ENCODE measurements at places on chromosomes 16 and 17. TPM values are rescaled to one million over a fixed set of nuclear protein-coding genes. Genes with fewer than 3 reads are reported as not detected.

Gene LYRM9
- total RNA-seq, result 3.7 TPM

Gene PIGS
- 72.4 TPM for total RNA-seq

Gene PRDM7
- total RNA-seq, result not detected

Gene CBX2
- total RNA-seq, result 12.5 TPM

Gene ARHGAP44
- total RNA-seq, result 0.57 TPM

Gene TAOK2
- total RNA-seq, result 119 TPM

Gene SPAG9
- 65.7 TPM for total RNA-seq

Gene RSKR
- 3.7 TPM for total RNA-seq

Gene KRT222
- under 0.01 TPM for total RNA-seq

Gene PMP22
- 20.9 TPM for total RNA-seq

Gene QPRT
- 0.81 TPM for total RNA-seq

Gene KRTAP2-1
- total RNA-seq, result not detected

Gene ITGAX
- 0.31 TPM for total RNA-seq

Gene TAC4
- not detected for total RNA-seq

Gene NPW
- not detected for total RNA-seq

Gene EPX
- not detected for total RNA-seq

Gene ARHGAP27
- total RNA-seq, result 34.3 TPM

Gene ITGB4
- 22.9 TPM for total RNA-seq

Gene OR1D5
- total RNA-seq, result not detected

Gene COPZ2
- total RNA-seq, result 9.1 TPM

Gene CNGB1
- total RNA-seq, result not detected

Gene WNT3
- total RNA-seq, result 0.97 TPM

Gene RUSF1
- total RNA-seq, result 17.6 TPM

Gene CD19
- total RNA-seq, result not detected

Gene FGF11
- total RNA-seq, result 0.16 TPM

Gene CD300LG
- under 0.01 TPM for total RNA-seq

Gene MEIOB
- total RNA-seq, result not detected

Gene YBX2
- total RNA-seq, result not detected

Gene KRTAP17-1
- total RNA-seq, result not detected

Gene PDE6G
- 3.5 TPM for total RNA-seq

Gene UMOD
- total RNA-seq, result not detected

Gene SSTR5
- 0.50 TPM for total RNA-seq

Gene DHRS7C
- total RNA-seq, result not detected

Gene SEPTIN12
- 0.06 TPM for total RNA-seq

Gene HOXB6
- 10.2 TPM for total RNA-seq

Gene MYL4
- 1.6 TPM for total RNA-seq

Gene NPB
- total RNA-seq, result not detected

Gene ADAD2
- total RNA-seq, result 0.44 TPM

Gene ARHGDIG
- 0.13 TPM for total RNA-seq

Gene PRSS22
- total RNA-seq, result not detected

Gene ANKS4B
- not detected for total RNA-seq

Gene CA4
- total RNA-seq, result 1.0 TPM

Data from bladder microvascular endothelial cell (primary cell).